Endodermal cell (in vitro differentiated cells): ENCODE measurements at places on chromosomes 5 and 9.
A peak's percentile ranks its signal among the peaks of the same experiment; 100 is the strongest.

- no peak overlapping the region for H3K4me3 ChIP-seq
- no peaks in the 10 kb centered on the region for H3K4me1 ChIP-seq
- DNase-seq = no peak
- no peaks in the 10 kb centered on the region for H3K36me3 ChIP-seq
Observed at GRCh38 chr9:7119612-7120011, 361.8 kb downstream of the KDM4C start.

DNA sequence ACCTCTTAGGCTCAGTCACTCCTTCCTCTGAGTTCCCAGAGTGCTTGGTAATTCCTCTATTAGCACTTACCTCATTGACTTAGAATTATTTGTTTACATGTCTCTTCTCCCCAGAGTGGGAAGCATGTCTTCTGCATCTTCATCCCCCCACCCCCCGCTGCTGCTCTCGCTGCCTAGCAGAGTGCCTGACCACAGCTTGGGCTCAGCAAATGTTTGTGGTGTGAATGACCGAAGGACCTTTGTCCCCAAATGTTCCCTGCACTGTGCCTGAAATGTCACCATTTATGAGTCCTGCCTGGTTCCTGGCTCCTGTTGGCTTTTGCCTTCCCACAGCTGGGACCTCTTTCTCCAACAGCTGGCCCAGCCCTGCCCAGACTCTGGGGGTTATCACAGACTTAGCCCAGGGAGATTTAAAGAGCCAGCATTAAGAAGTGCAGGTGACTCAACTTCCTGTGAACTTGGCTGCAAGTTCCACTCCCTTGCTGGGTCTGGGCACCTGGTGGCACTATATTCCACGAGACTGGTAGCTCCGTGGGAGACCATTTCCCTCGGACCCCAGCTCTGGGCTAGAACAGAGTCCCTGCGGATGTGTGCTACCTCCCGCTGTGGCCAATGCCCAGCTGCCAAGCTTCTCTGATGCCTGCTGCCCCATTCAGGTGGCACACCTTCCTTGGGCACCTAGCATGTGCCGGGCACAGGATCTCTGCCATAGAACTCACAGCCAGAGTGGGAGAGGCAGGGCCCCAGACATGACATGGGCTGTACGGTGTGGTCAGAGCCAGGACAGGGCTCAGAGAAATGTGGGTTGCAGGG, 1.8 kb upstream of the HMCN2 start:
- no peaks in the 10 kb centered on the region for H3K36me3 ChIP-seq
- no peak overlapping the region for H3K4me3 ChIP-seq

GRCh38 chr5:151591144-151591819, at the start of gene FAT2:
Gene FAT2 (minus strand): TSS chr5:151591331. CDS start chr5:151568931, 22,400 bp downstream.
- DNase-seq = peak; percentile 90
- H3K4me1 ChIP-seq = peaks cover 9% of the 10 kb centered on the region
- H3K27me3 ChIP-seq = no peaks in the 10 kb centered on the region

GRCh38 chr9:92654481-92655301, 15.2 kb downstream of the IPPK start:
- no peak for DNase-seq
- H3K4me1 ChIP-seq = no peaks in the 10 kb centered on the region
- no peaks in the 10 kb centered on the region for H3K27me3 ChIP-seq
- H3K36me3 ChIP-seq = peaks cover 15% of the 10 kb centered on the region
- H3K4me3 ChIP-seq = no peak overlapping the region
- H3K27ac ChIP-seq = no peak overlapping the region

GRCh38 chr9:129109537-129109903, 1.1 kb downstream of the CRAT start:
- H3K27ac ChIP-seq = no peak overlapping the region
- H3K4me3 ChIP-seq = peak overlapping the region; percentile 98
- H3K4me1 ChIP-seq = no peaks in the 10 kb centered on the region
- H3K36me3 ChIP-seq = no peaks in the 10 kb centered on the region

GRCh38 chr5:175347027-175347426, 97.0 kb downstream of the DRD1 start:
- H3K4me1 ChIP-seq = peaks cover 3% of the 10 kb centered on the region
- H3K36me3 ChIP-seq = no peaks in the 10 kb centered on the region
- no peak overlapping the region for H3K4me3 ChIP-seq
- H3K27me3 ChIP-seq = no peaks in the 10 kb centered on the region
- H3K27ac ChIP-seq = no peak overlapping the region

DNA sequence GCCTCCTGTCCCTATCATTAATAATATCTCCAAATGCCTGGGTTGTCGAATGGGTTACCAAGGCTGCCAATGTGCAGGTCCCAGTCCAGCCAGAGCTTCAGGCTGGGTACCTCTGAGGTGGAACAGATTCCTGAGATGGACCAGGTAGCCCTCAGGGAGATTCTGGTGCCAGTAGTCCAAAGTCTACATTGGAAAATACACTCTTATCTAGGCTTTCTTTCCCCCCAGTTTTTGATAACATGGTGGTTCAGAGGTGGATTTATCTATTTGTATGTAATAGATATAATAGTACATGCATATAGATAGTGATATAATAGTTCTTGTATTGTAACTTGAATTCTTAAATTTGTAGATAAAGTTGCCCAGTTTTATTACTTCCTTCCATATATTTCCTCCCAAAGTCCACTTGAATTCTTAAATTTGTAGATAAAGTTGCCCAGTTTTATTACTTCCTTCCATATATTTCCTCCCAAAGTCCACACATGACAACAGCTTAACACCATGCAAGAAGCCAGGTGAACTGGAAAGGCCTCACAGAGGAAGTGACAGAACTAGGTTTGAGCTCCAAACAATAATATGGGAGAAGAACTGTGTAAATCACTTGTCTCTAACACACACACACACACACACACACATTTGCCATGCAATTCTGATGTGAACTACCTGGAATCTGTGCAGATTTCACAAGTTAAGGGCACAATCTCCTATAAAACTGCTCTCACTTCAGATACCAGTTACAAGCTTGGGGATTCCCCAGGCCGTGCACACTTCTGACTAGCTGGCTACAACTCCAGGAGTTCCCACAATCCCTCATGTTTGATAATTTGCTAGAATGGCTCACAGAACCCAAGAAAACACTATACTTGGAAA, 30.7 kb upstream of the ERAP1 start:
- peaks cover 6% of the 10 kb centered on the region for H3K4me1 ChIP-seq
- H3K27me3 ChIP-seq = no peaks in the 10 kb centered on the region
- H3K4me3 ChIP-seq = no peak overlapping the region
- no peak overlapping the region for H3K27ac ChIP-seq
- H3K36me3 ChIP-seq = no peaks in the 10 kb centered on the region
- DNase-seq = no peak

GRCh38 chr5:52807037-52807436, 19.3 kb downstream of the ITGA1 start:
- no peaks in the 10 kb centered on the region for H3K27me3 ChIP-seq
- H3K27ac ChIP-seq = no peak overlapping the region
- no peak overlapping the region for H3K4me3 ChIP-seq
- DNase-seq = no peak
- peaks cover 5% of the 10 kb centered on the region for H3K36me3 ChIP-seq

DNA sequence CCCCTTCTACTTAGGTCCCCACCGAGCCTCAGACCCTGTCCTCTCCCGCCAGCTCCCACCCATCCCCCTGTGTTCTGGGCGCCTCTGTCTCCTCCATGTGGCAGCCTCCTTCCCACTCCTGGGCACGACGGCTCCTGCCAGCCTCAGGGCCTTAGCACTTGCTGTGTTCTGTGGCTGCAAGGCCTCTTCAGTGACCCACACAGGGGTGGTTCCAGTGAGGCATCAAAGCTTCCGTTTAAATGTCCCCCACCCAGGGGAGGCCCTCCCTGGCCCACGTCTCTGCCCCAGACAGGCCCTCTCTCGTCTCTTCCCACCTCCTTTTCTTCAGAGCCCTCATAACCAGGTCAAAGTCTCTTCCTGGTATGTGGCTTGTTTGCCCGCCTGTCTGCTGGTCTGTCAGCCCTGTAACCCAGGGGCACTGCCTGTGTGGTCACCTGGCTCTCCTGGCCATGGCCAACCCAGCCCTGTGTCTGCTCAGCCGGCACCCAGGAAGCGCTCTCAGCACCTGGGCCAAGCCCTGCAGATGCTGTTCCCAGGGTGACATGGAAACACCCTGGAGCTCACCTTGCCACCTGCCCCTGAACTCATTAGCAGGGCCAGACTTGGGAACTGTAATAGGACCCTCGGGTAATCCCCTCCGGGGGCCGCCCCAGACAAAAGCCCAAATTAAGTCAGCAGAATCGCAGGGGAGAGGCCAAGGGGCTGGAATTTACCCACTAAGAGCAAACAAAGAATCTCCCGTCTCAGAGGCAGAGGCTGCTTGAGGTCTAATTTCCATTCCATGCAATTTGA, 33.7 kb downstream of the LHX3 start:
- H3K27me3 ChIP-seq = no peaks in the 10 kb centered on the region
- H3K4me1 ChIP-seq = peaks cover 9% of the 10 kb centered on the region
- H3K27ac ChIP-seq = peak overlapping the region; percentile 81
- DNase-seq = peak; percentile 87
- no peak overlapping the region for H3K4me3 ChIP-seq
- no peaks in the 10 kb centered on the region for H3K36me3 ChIP-seq

- peaks cover 2% of the 10 kb centered on the region for H3K4me1 ChIP-seq
- H3K27ac ChIP-seq = no peak overlapping the region
- no peak for DNase-seq
- no peak overlapping the region for H3K4me3 ChIP-seq
Observed at GRCh38 chr5:41686191-41686590, 175.8 kb upstream of the PLCXD3 start.

- no peak overlapping the region for H3K4me3 ChIP-seq
- peaks cover 16% of the 10 kb centered on the region for H3K36me3 ChIP-seq
Observed at GRCh38 chr9:121675969-121676822, 24.8 kb downstream of the DAB2IP start.

DNA sequence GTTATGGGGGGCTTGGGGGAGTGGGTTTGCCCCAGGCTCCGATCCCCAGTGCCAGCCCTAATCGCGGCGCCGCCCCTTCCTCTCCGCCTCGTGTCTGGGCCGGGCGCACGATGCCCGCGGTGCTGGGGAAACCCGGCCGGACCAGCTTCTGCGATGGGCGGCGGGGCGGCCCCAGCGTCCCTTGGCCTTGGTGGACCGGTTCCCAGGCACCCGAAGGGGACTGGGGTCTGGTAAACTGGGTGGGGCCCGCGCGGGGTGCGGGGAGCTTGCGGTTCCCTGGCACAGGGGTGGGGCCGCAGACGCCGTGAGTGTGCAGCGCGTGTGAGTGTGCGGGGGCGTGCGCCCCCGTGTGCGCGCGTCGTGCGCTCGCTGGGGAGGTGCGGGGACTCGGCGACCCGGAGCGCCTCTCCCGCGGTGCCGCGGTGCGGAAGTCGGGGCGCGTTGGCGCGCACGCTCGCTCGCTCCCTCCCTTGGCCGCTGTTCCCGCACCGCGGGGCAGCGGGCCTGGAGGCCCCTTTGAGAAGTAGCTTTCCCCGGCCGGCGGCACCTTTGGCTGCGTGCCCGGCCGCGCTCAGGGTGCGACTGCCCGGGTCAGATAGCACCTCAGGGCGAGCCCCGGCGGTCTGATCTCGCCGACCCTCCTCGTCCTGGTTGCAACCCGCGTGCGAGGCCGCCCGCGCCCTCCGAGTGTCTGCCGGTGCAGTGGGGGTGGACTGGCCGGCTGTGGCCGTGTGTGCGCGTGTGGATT, 568 bp downstream of the MACIR start:
- H3K36me3 ChIP-seq = no peaks in the 10 kb centered on the region
- peak; percentile 90 for DNase-seq
- peak overlapping the region; percentile 85 for H3K27ac ChIP-seq
- H3K4me3 ChIP-seq = peak overlapping the region; percentile 91
- no peaks in the 10 kb centered on the region for H3K27me3 ChIP-seq
- H3K4me1 ChIP-seq = peaks cover 8% of the 10 kb centered on the region

- peaks cover 37% of the 10 kb centered on the region for H3K27me3 ChIP-seq
- DNase-seq = peak; percentile 89
- H3K36me3 ChIP-seq = no peaks in the 10 kb centered on the region
- H3K4me3 ChIP-seq = no peak overlapping the region
Observed at GRCh38 chr9:137078701-137079400, 1.5 kb downstream of the UAP1L1 start.

- no peaks in the 10 kb centered on the region for H3K4me1 ChIP-seq
- H3K27ac ChIP-seq = no peak overlapping the region
- H3K4me3 ChIP-seq = no peak overlapping the region
- no peaks in the 10 kb centered on the region for H3K36me3 ChIP-seq
Observed at GRCh38 chr5:6273090-6273735, 105.1 kb downstream of the MED10 start.

GRCh38 chr5:153546566-153546965, 56.1 kb downstream of the GRIA1 start:
- no peaks in the 10 kb centered on the region for H3K4me1 ChIP-seq
- H3K27me3 ChIP-seq = no peaks in the 10 kb centered on the region
- no peak overlapping the region for H3K4me3 ChIP-seq
- DNase-seq = no peak
- H3K27ac ChIP-seq = no peak overlapping the region

DNA sequence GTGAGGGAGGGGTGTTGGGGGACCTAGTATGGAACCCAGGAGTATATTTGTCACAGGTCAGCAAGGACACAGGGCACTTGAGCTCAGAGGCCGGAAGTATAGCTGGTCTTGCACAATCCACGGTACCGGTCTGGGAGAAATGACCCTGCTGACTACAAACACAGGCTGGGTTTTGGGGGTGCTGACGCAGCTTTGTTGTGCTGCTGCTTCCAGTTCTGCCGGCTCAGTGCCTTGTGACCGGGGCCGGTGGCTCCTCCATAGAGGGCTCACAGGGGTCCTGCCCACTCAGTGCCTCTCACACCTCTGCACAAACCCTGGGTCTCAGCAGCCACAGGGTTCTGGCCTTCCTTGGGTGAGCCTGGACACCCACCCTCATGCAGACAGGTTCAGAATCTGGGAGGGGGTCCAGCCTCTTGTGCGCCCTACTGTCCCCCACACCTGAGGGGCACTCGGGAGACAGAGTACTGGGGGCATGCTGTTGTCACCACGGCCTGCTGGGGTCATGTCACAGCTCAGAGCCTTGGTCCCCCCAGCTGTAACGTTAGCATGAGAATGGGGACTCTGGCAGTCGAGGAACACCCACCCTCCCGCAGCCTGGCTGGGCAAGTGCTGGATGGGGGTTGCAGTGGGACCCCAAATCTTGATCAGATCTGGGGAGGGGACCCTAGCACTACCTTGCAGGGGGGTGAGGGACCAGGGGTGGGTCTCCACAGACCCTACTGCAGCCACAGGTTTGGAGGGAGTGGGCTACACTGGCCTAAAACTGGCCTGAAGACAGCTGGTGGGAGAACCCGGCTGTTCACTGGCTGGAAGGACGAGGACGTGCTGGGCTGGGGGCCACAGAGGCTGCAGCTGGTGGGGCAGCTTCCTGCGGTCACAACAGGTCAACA, 17.7 kb downstream of the NINJ1 start:
- no peaks in the 10 kb centered on the region for H3K27me3 ChIP-seq
- H3K4me3 ChIP-seq = no peak overlapping the region
- no peaks in the 10 kb centered on the region for H3K36me3 ChIP-seq
- H3K27ac ChIP-seq = no peak overlapping the region
- H3K4me1 ChIP-seq = peaks cover 5% of the 10 kb centered on the region

DNA sequence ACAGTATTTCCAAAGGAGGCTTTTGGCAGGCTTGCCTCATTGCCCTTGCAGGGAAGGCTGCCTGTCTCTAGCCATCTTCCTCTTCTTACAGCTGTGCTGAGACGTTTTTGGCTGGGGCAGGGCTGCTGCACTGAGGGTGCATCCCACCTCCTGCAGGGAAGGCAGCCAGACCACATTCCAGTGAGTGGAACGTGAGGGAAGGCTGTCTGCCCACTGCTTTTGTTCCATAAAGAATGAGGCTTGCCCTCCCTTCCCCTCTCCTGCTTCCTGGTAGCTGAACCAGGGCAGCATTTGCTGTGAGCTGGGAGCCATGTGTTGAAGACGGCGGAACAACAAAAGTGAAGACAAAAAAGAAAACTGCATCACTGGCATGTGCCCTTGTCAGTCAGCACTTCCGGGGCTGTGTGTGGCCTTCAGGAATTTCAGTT, 16.8 kb downstream of the MGAT1 start:
- H3K27me3 ChIP-seq = no peaks in the 10 kb centered on the region
- peaks cover 25% of the 10 kb centered on the region for H3K4me1 ChIP-seq
- H3K4me3 ChIP-seq = no peak overlapping the region
- H3K36me3 ChIP-seq = peaks cover 22% of the 10 kb centered on the region
